ENCODE measurements at places on chromosomes 1 and 21.

- DNase-seq, result no peak
These were observed 70.0 kb upstream of the SLC45A1 start for GRCh38 chr1:8247811-8248436.

- no peak for DNase-seq
These were observed 200.8 kb downstream of the RHOU start for GRCh38 chr1:228935855-228936727.

- DNase-seq, result peak; percentile 62
These were observed 631.8 kb downstream of the AJAP1 start for GRCh38 chr1:5286244-5286643.

GRCh38 chr21:33682992-33683627, 40.8 kb downstream of the ITSN1 start:
- DNase-seq, result no peak

- no peak for DNase-seq
These were observed 169.1 kb upstream of the SYT6 start for GRCh38 chr1:114322734-114323133.

DNA sequence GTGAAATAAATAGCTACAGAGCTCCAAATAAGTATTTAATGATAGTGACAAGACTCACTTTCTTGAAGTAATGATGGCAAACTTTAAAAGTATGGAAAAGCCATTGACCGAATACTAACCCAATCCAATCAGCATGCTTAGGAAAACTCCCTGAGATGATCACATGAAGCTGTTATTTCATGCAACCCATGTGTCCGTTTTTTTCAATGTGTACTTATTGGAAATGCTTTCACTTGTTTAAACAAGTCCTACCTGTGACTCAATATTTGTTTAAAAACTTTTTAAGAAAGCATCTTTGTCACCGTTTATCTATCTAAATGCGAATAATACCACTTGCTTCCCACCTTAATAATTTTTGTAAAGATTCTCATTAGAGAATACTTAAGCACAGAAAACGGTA, 185.8 kb downstream of the NRIP1 start:
- DNase-seq, result no peak

DNA sequence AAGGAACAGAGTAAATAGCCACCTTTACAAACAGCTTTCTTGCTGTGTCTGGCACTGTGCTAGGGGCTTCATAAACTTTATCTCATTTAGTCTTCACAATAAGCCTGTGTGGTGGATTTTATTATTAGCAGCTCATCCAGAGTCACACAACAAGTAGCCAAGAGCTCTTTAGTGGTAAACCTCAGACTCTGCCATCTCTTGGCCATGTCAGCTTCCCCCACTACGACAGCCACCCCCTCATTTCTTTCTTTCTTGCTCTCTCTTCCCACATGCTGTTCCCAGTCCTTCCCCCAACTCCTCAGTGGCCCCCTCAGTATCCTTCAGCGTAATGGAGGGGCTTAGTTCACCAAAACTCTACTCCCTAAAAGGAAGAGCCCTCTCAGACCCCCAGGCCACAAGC, 1.2 kb upstream of the ZNF683 start:
- no peak for DNase-seq

GRCh38 chr1:89149976-89150375, 24.1 kb upstream of the GBP2 start:
- DNase-seq, result no peak

DNA sequence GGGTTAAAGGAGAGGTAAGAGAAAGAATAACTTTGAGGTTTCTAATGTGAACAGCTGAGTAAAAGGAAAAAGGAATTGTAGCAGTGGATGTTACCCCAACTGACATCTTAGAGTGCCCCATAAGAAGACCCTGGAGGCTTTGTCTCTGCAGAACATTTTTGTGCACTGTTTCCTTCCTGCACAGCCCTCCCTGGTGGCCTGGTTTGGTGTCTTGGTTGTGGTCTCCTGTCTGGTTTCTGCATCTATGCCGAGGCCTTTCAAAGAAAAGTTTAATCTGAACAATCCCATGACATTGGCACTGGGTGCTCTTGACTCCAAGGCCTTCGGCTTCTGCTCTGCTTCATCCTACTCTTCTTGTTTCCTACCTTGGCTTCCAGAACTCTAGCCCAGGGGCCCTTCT, 57.8 kb downstream of the RHOU start:
- peak; percentile 14 for DNase-seq

DNA sequence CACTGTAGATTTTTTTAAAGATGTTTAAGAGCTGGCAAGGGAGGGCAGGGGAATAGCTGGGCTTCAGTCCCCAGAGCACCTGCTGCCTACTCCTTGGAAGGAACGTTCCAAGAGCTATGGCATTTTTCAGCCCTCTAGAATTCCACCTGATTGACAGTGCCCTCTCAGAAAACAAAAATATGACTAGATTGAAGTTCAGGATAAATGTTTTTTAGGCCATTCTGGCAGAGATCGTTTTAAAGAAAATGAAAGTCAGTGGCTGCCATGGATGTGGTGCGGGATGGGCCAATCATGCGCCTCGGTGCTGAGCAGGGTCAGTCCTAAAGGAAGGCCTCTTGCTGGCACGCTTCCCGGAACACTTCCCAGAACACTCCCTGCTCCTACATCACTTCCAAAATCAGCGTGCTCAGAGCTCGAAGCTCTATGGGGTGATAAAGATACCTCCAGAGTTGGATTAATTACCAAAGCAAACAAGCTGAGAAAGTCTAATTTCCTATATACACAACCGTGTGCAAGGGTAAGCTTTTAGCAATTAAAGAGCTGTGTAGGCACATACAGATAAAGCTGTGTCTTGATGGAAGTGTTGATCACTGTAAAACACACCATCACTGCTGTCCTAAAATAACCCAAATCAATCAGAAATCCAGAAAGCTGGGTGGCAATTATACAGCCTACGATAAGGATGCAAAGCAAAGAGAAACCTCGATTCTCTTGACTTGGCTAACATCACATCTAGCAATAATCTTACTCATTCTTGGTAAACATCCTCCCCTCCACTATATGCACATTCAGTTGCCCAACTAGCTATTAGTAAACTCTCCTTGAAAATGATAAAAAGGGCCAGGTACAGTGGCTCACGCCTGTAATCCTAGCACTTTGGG, 34.6 kb downstream of the TGFBR3 start:
- DNase-seq, result no peak

GRCh38 chr1:24972221-24972914, 42.3 kb upstream of the RUNX3 start:
- no peak for DNase-seq

DNA sequence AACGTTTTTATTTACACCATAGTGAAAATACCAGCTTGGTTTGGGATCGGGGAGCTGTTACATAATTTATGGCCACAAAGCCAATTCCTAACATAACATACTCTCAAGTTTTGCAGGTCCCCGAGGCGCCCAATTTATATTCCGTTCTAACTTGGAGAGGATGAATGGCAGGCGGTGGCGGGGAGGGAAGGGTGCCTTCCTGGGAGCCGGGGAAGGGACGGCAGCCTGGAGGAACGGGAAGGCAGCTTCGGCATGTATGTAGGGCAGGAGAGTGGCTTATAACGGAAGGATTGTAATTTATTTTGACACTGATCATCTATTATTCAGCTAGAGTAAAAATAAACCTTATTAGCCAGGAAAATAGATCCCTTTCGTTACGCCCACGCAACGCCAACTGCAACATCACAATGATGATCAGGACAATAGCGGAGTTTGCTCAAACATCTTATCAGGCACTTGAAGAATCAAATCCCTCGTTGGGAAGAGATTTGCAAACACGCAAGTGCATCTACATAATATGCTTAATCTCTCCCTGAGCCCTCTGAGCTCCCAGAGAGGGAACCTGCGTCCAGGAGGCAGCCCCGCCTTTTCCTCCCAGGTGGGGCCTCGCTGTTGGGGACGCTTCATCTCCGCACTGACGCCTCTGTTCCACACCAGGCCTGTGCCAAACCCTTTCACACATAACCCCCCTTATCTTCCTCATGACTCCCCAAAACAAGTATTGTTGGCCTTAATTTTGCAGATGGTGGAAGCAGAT, 93.7 kb upstream of the C1orf174 start:
- no peak for DNase-seq

DNA sequence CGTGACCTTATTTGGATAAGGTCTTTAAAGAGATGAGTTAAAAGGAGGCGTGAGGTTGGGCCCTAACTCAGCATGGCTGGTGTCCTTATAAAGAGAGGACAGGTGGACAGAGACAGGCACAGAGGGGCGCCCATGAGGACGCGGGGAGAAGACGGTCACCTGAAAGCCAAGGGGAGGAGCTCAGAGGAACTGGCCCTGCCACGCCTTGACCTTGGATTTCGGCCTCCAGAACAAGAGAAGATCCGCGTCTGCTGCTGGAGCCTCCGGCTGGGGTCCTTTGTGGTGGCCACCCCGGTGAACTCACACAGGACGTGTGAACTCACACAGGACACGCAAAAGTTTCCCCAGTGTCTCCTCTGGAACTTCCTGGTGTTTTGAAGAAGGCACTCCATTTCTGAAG, 122.7 kb downstream of the SIK1 start:
- no peak for DNase-seq

GRCh38 chr21:45161038-45161945, 86.9 kb downstream of the ADARB1 start:
- DNase-seq, result no peak

DNA sequence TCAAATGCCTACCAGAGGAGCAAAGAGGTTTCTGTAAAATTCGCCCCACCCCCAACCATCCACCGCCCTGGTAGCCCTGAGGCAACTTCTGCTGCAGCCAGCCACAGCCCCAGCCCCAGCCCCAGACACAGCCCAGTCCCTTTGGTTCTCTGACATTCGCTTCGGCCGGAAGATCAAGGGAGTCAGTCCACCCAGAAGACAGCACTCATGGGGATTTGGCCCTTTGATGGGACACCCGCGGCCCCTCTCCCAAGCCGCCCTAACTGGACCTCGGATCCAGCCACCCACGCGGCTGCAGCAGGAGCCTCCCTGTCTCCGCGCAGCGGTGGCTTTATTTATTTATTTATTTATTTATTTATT, 3881.0 kb downstream of the SRGAP2C start:
- no peak for DNase-seq

GRCh38 chr1:201505503-201505890, 1.4 kb downstream of the CSRP1 start:
- no peak for DNase-seq

- no peak for DNase-seq
These were observed 32.9 kb downstream of the IVNS1ABP start for GRCh38 chr1:185284116-185284515.

GRCh38 chr1:1304331-1305299, 3.1 kb downstream of the ACAP3 start:
- DNase-seq, result no peak

DNA sequence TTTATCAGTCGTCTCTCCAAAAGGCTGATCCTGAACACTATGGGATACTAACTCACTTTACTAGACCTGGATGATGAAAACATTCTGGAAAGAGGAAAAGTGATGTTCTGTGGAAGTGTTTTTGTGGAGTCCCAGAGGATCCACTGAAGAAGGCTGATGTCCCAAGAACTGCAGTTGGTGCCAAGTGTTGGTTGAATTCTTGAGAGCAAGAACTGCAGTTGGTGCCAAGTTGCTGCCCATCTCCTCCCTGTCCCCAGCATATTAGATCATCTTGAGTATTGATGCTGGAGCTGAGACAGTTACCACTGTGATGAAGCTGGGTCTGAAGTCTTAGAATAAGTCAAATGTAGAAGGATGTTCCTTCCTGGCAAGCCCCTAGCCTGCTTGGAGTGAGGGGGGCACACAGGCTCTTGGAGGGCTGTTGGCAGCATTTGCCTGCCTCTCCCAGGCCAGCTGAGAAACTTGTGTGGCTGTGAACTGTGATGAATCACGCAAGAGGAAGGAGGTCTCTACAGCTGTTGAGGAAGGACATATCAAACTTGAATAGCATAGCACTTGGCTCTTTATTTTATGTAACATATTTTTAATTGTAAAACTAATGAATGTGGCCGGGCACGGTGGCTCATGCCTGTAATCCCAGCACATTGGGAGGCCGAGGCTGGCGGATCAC, 48.1 kb downstream of the DNAJC6 start:
- no peak for DNase-seq

DNA sequence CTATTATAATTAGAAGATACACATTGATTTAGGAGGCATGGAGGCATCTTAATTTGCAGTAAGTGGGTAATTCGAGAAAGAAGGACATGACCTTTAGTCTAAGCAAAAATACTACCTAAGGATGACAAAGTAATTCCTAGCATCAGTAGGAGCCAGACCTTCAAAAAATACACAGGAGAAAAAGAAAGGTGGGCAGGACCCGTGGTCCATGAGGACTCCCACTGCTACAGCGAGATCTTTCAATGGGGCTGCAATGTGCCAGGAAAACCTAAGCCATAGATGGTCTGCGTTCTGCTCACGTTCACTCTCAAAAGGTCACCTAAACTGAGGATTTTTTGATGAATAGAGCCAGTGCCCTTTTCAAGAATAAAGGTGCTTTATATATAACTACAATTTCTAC, 10.6 kb upstream of the EXO1 start:
- DNase-seq, result no peak

DNA sequence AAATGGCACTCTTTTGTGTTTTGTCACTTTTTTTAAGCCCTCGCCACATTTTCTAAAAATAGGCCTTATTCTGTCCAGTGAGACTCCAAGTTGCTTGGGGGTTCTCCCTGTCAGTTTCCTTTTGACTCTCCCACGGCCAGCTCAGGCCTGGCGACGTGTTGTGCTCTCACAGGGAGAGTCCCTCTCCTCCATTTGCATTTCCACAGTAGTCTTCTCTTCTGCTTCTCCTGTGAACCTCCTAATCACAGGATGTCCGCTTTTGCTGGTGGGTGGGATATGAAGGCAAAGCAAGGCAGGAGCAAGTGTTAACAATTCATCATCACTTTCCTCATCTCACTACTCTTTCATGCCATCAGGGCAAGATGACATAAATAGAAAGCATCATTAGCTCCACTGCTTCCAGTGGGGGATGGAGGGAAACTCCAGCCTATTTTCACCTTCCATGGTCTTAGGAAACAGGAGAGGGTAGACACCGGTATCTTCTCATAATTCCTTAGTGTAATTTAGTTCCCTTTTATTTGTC, 99.8 kb downstream of the INTS7 start:
- DNase-seq, result peak; percentile 85

DNA sequence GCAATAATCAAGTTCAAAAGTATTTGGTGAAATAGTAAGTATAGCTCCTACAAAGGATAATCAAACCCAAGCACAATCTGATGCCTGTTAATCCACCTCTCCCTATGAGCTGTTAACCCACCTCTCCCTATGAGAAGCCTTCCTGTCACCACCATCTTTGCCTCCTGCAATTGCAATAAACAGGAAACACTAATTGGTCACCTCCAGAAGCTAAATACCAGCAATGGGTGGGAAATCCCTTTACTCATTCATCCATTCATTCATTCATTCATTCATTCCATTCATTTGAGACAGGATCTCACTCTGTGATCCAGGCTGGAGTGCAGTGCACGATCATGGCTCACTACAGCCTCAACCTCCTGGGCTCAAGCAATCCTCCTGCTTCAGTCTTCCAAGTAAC, 132.8 kb downstream of the RERE start:
- DNase-seq, result no peak

GRCh38 chr1:21302747-21303715, 12.8 kb upstream of the ECE1 start:
- DNase-seq, result no peak

DNA sequence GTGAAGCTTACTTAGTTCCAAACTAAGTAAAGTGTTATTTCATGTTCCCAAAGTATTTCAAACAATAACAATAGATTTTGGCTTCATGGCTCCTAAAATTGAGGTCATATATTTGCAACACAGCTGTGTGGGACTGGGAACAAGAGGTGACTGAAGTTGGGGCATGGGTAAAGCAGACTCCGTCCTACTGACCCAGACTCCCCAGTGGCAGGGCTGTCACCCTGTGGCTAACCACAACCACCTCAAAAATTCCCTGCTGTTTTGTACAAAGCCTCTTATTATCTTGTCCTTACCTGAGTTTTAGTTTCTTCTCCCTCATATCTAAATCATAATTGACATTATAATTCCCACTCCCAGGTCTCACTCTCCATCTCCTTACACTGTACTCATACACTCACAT, 117.6 kb downstream of the PTGER3 start:
- no peak for DNase-seq
